ENCODE measurements at places on chromosomes 13 and 19.

DNA sequence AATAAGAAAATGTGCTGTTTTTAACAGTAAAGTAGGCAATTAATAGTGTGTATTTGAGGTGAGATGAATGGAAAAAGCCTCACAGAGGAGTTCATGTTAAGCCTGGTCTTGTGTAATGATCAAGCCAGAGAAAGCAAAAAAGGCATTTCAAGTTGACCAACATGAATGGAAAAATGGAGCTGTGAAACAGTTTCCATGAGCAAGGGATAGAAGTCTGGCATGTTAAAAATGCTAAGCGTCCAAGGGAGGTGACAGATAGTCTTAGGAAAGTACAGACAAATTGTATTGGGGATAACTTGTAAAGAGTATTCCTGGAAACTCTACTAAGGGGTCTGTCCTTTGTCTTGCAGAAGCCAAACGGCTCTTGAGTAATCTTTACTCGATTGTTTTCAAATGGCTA is 506.8 kb upstream of the ATXN8OS start:
- DNase-seq = no peak

DNA sequence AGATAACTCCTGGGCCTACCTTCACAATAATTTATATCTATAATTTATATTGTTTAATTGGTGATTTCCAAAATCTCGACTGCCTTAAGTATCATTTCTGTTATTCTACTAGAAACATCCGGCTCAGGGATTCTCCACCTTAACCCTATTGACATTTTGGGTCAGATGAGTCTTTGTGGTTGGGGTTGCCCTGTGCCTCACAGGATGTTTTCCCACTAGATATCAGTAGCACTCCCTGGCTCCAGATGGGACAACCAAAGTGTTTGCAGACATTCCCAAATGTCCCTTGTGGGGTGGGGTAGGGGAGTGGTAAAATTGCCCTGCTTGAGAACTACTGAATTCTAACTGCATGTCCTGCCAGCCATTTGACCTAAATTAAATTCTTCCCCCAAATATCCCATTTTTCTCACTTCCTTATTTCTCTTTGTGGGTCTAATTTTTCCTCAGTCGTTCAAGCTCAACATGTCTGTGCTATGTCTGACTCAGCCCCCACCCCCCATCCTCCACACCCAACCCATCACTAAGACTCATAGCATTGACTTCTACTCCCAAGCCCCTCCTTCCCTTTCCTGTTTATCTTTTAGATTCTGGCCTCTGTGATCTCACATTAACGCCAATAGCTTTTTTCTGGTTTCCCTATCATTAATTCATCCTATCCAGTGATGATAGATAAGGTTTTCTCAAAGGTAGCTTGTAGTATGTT is 545.1 kb downstream of the EFNB2 start:
- peak; percentile 58 for DNase-seq

GRCh38 chr13:56102641-56103040 is 1038.1 kb upstream of the PRR20A start:
- DNase-seq = no peak

GRCh38 chr13:70792121-70792520 is 683.9 kb upstream of the KLHL1 start:
- DNase-seq = no peak

DNA sequence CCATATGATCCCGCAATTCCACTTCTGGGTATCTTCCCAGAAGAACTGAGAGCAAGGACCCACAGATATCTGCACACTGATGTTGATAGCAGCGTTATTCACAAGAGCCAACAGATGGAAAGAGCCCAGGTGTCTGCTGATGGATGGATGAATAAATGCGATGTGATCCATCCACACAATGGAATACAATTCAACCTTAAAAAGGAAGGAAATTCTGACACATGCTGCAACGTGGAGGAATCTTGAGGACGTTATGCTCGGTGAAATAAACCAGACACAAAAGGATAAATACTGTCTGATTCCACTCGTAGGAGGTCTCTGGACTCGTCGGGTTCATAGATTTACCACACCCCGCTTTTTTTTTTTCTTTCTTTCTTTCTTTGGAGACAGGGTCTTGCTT is 21.8 kb downstream of the ARHGEF18 start:
- no peak for DNase-seq

GRCh38 chr13:50420718-50421472 is 405.7 kb downstream of the KCNRG start:
- no peak for DNase-seq

GRCh38 chr13:113744197-113745000 is 14.6 kb upstream of the TMEM255B start:
- DNase-seq = no peak

DNA sequence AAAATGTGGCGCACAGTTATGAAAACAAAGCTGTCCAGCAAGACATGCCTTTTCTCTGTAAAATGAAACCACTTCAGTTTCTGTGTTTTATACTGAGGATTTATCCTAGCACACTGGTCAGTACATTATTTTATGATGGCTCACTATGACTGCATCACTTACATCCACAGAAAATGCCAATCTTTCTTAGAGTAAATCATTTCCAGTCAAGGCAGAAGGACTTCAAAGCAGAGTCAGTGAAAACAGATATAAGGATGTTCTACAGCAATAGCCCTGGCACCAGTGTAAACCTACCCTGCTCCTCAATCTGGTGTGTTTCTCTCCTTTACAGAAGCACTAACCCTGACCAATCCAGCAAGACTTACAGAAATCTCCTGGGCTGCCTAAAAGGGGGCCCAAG is 473.5 kb downstream of the GPC6 start:
- no peak for DNase-seq

GRCh38 chr13:42380420-42381164 is 108.6 kb downstream of the AKAP11 start:
- DNase-seq = no peak

All from MCF 10A (cell line).